ENCODE measurements at places on chromosomes 1 and 21.

DNA sequence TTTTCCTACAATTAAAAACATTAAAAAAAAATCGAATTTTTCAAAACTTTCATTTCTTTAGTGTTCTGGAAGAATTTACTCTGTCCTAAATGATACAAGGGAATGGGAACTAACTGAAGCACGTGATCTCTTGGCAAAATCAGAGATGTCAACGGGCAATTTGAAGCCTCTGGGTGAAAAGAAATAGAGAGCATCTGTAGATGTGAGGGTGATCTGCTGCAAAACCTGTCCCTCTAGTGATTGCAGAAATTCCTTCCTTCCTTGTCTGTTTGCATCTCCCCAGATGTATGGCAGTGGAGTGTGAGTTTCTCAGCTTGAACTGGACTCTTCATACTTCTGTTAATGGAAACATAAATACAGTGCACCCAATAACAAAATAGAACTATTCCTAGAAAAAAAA, 100.5 kb upstream of the S1PR1 start:
- DNase-seq: no peak

GRCh38 chr1:80993154-80993980, 807.4 kb upstream of the ADGRL2 start:
- no peak for DNase-seq

DNA sequence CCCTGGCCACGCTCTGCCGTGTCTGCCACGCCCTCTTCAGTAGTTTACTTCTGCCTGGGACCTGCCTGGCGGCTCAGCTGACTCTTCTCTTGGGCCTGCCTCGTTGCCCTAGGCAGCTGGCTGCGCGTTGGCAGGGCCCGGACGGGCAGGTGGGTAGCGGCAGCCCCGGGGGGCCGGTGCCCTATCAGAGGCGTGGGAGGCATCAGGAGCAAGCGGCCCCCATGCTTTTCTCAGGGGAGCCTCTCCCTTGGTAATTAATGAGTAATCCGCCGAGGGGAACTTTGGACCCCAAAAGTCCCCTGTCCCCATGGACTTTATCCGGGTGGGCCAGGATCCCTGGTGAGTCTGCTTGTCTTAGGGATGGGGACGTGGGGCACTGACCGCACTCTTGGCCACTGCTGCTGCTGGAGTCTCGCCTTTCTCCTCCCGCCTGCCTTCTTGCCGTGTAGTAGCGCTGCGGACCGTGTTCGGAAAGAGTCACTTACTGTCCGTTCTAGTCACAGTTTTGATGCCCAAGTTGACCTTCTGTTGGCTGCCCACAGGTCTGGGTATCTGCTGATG, 22.7 kb downstream of the SKI start:
- no peak for DNase-seq

- DNase-seq: no peak
Observed at GRCh38 chr1:67952071-67952470, 98.4 kb downstream of the DIRAS3 start.

DNA sequence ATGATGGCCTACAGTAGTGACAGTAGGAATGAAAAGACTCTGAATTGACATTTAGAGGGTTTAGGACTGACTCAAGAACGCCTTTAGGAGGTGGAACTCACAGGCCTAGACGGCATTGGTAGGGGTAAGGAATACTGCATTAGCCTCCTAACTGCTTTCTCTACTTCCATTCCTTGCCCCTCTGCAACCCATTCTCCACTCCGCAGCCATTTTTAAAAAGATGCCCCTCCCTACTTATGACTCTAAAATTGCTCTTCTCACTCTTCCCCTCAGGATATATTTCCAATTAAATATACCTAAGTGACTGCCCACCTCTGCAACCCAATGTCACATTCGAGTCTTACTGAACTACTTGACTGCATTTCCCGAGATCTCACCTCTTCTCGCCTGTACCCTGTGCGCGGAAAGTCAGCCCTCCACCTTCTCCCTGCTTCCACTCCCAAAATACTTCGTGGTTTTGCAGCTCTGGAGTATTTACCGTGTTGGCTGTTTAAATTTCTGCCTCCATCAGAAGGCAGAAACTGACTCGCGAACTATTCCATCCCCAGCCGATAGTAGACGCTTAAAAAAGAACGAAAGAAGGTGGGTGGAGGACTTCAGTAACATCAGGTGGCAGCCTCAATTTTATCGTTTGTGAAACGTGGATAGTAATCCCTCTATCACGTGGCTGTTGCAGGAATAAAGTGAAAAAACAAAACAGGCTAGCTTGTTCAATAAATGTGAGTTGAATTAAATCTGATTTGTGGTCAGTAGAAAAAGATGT, 1.1 kb upstream of the YBX1 start:
- no peak for DNase-seq

DNA sequence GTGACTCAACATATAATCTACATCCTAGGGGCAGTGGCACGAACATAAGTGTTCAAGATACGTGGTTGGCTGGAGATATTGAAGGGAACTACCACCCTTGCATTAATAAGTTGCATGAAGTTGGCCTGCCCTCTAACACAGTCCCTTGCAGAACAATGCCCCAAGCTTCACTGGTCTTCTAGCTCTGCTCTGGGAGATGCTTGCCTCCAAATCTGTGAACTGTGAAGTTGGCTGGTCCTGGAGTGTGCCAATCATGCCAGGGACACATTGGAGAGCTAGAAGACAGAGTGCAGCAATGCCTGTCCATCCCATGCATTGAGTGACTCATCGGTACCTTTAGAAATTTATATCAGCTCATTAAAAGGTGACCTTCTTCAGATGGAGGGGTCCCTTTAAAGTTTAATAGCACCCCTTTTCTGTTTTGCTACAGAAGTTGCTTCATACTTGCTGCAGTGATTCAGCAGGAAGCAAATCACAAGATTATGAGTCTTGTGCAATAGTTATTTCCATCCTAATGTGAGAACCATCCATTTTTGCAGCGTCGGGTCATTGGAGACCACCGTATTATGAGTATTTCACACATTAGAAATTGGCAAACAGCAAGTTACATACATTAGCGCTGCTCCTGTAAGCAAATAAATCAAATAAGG, 55.2 kb upstream of the KAZN start:
- DNase-seq: no peak

DNA sequence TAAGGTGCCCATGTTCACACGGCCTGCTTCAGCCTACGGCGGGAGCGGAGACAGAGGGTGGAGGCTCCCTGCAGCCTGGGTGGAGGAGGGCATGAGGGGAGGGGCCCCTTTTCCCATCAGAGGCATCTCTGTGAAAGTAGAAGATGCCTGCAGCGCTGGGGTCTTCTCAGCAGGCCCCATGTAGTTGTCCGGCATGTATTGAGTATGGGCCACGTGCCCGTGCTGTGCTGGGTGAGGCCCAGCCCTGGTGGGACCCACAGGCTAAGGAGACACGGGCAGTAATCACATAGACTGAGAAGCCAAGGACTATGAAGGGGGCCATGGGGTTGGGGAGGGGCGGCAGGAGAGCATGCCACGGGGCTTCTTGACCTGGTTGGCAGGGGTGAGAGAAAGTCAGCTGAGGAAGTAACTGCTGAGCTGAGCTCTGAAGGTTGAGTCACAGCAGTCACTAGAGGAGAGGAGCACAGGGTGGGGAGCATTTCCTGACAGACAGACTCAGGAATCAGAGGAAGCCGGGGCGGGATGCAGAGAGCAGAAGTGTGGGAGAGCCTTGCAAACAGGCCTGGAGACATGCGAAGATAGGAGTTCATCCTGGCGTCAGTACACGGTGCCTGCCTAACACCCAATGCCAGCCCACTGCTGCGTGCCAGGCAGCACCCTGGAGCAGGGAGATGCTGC, 21.6 kb downstream of the PSEN2 start:
- no peak for DNase-seq

DNA sequence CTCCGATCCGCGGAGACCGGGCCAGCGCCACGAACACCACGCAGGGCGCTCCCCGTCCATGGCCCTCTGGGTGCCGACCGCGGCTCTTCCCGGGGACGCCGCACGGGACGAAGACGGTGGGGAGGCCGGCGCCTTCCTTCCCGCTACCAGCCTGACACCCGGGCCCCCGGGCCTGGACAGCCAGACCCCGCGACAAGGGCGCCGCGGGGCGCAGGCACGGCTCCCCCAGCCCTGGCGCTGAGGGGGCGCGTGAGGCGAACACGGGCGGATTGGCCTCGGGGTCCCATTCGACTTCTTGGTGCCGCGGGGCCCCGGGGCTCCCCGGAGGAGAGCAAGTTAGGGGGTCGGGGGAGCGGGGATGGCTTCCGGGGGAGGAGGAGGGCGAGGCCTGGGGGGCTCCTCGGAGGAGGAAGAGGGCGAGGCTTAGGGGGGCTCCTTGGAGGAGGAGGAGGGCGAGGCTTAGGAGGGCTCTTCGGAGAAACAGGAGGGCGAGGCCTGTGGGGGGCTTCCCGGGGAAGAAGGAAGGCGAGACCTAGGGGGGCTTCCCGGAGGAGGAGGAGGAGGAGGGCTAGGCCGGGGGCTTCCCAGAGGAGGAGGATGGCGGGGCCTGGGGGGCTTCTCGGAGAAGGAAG, 537 bp upstream of the KLHL17 start:
- peak; percentile 73 for DNase-seq

- peak; percentile 79 for DNase-seq
Observed at GRCh38 chr21:32921632-32922230, 104.0 kb upstream of the OLIG2 start.

DNA sequence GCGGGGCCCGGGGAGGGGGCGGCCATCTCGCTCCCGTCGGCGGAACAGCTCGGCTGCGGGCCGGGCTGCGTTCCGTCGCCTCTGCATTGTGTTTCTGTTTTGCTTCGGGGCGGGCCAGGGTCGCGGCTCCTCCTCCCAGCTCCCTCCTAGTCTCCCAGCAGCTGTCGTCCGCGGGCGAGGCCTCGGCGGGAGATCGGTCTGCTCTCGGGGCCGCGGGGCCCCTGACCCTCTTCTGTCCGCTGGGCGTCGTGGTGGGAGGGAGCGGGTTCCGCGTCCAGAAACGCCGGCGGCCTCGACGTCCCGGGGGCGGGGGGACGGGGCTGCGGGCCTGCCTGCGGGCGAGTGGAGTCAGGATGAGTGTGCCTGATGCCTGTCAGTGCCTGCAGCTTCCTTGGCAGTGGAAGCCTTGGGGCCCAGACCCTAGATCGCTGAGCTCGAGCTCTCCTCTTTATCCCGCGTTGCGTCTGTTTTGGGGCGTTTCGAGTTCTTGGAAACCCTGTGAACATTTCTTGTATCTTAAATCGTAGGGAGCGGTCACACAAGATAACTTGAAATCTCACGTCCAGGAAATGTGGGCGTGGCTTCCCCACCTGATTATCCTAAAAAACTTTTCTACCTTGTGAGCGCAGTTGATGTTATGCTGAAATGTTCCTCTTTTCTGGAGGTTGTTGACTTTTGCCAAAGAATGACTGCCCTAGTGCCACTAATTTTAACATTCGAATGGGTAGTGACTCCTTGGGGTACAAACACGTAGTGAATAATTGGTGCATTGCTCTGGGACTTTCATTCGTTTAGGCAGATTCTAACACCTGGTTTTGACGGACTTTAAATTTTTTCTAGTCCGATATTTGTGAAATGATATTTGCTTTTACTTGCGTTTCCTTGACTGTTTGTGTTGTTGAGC, 676 bp downstream of the MORC3 start:
- DNase-seq: no peak

DNA sequence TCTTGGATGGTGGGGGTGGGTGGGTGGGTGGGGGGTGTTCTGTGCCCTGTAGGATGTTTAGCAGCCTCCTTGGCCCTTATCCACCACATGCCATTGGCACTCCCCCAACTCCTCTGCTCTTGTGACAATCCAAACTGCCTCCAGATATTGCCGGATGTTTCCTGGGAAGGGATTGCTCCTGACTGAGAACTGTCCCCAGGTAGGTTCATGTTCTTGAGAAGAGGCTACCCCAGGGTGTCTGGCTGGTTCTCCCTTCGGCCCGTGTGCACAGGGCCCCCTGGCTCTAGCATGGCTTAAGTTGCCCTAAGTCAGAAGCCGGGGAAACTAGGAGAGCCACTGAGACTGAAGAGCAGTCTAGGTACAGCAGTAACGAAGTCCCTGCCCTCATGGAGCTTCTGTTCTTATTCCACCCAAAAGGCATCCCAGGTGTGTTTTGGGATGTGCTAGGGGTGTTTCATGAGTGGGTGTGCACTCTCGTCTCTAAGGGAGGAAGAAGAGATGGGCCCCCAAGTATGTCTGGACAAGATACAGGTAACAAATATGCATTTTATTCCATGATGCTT, 19.8 kb upstream of the THRAP3 start:
- DNase-seq: no peak

GRCh38 chr1:113587475-113587874, 171.8 kb downstream of the PHTF1 start:
- DNase-seq: no peak

DNA sequence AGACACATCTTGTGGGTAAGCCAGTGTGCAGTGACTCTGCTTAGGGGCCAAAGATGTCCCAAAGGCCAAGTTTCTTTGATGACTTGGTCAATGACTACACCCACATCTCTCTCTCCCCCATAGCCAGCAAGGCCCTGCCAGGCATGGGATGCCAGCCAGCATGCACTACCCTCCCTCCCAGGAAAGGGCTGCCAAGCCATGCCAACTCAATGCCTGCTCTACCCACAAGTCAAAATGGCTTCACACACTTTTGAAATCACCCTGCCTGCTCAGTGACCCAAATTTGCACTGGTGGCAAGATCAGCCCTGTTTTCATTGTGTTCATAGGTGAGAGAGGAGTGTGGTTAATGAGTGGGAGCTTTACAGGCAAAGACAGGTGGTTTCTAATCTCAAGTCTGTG, 112.5 kb downstream of the MATN1 start:
- no peak for DNase-seq

GRCh38 chr1:230058626-230059025, 8.4 kb upstream of the GALNT2 start:
- no peak for DNase-seq

DNA sequence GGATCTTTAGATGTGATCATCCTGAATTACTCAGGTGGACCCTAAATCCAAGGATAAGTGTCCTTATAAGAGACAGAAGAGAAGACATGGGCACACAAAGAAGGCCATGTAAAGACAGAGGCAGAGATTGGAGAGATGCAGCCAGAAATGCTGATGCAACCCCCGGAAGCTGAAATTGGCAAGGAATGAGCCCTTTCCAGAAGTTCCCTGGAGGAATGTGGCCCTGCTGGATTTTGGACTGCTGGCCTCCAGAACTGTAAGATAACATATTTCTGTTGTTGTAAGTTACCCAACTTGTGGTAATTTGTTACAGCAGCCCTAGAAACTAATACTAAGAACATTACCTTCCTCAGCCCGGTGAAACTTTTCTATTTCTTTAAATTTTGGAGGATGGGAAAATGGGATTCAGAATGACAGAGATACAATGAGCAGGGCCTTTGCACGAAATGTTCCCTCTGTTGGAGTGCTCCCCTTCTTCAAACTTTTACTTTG, 11.2 kb upstream of the PLPP3 start:
- no peak for DNase-seq
